RPMI8226 (cell line): ENCODE measurements at places on chromosomes 6 and 20.

DNA sequence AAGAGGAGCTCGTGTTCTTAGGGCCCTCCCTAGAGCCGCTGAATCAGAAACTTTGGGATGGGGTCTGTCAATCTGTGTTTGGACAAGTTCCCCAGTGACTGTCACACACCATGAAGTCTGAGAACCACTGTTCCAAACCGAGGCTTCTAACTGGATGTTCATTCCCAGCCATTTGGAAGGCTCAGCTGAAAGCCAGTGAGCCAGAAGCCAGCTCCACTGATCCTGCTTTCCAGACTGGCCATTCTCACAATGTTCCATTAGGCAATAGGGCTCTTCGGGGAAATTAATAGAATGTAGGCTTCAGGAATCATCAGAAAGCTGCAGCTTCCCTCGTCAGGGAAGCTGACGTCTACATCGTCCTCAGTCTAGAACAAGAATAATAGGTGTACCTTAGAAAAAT is 90.8 kb upstream of the QKI start:
- no peak for DNase-seq

GRCh38 chr6:54465649-54466300 is 157.5 kb downstream of the TINAG start:
- no peak for DNase-seq

DNA sequence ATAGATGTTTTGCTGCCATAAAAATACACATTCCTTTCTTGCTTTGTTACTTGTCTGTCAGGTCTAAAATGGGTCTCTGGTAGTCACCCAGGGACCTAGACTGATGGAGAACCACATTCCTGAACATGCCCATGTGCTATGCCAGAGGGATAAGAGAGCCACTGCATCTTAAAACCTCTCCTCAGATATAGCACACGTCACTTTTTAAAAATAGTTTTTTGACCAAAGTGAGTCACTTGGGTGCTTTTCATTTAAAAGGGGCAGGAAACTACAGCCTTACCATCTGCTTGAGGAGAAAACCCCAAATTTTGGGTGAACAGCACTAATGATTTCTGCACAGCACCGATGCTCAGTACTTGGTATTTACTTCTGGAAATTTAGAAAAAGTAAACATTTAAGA is 197.8 kb downstream of the OGFRL1 start:
- no peak for DNase-seq

GRCh38 chr20:60011512-60012507 is 53.6 kb downstream of the CDH26 start:
- peak; percentile 58 for DNase-seq

- no peak for DNase-seq
Observed at GRCh38 chr6:30350524-30350923, 5.6 kb downstream of the RPP21 start.

DNA sequence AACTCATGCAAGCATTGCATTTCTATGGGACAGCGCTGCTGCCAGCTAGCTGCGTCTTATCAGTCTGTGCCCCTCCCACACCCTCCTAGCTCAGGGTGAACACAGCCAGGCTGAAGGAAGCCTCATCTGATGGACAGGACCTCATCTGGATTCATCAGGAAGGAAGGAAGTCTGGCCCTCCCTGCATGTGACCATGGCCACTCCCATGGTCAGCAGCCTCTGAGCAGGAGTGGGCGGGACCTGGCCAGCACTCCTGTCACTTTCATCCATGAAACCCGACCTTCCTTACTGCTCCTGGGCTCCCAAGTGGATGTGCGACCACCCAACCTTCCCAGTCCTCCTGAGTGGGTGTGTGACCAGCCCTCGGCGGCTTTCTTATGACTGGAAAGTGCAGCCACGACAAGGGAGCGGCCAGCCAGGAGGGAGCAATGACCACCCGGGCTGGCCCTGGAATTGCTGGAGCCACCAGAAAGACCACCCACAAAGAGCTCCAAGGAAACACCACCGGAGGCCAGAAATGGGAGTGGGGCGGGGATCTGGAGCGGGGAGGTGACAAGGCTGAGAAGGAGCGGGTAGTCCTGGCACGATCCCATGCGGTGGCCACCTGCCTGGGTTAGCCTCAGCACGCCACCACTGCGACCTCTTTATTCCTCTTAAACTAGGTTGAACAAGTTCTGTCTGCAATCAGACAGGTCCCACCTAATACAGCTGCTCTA is 241.2 kb downstream of the TTLL2 start:
- DNase-seq: no peak
